ENCODE measurements at places on chromosomes 5 and 9.

DNA sequence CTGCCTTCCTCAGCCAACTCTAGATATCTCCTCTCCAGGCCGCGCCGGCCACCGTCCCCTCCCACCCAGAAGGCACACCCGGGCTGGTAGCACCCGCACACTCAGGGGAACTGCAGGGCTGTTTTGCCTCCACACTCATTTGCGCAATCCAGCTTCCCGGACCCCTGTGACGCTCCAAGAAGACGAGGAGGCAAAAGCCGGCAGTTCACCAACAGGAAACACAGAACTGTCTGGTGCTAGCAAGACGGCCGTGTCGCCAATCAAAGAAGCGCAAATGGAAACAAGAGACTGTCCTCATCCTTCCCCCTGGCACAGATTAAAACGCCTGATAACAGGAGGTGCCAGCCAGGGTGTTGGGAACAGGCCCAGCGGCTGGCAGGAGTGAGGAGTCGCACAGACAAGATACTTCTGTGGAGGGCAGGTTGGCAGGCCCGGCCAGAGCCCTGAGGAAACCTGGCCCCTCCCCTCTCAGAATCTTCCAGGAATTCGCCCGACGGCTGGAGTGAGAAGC lies 7.8 kb downstream of the AGPAT2 start:
- DNase-seq, result no peak

GRCh38 chr9:111148052-111149017 lies 110.1 kb upstream of the LPAR1 start:
- no peak for DNase-seq

- no peak for DNase-seq
Observed at GRCh38 chr9:78927099-78927940, 630.4 kb downstream of the PSAT1 start.

DNA sequence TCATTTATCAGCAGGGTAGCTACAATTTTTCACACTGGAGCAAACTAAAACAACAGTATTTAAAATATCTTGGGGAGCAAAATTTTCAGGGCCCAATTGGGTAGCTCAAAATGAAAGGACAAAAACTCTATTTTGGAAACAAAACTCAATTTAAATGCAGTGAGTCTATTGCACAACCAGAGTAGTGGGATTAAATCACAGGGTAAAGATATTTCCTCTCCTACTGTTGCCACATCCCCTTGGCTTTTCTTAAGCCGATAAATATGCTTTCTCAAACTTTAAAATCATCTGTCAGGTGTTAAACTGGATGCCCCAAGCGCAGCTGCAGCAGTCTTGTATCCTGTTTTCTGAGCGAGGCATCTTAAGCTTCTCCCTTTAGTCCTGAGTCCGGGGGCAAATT lies 1474.3 kb upstream of the CDH9 start:
- no peak for DNase-seq

DNA sequence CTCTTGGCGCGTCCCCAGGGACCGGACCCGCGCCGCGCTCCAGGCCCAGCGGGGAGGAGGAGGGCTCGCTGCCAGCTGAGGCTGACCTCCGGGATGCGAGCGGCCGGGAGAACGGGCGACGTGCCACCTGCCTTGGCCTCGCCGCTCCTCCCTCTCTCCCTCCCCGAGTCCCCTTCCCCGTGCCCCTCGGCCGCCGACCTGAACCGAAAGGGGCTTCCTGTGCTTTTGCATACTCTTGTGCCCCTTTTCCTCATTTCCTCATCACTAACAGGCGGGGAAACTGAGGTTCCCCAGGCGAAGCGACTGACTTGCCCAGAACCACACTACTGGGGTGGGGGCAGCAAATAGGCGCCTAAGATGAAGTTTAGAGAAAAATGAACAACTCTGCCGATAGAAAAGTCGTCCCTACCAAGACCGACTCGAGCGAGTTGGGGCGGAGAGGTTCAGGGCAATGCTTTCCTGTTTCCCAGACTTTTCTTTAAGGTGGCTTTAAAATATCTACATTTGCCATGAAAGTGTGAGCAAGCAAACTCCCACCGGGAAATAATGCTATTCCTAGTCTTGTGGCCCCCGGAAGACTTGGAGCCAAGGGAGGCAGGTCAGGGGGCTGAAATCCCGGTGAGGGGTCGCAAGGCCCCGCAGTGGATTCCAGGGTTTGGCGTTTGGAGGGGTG lies 580 bp upstream of the DUSP1 start:
- peak; percentile 38 for DNase-seq

DNA sequence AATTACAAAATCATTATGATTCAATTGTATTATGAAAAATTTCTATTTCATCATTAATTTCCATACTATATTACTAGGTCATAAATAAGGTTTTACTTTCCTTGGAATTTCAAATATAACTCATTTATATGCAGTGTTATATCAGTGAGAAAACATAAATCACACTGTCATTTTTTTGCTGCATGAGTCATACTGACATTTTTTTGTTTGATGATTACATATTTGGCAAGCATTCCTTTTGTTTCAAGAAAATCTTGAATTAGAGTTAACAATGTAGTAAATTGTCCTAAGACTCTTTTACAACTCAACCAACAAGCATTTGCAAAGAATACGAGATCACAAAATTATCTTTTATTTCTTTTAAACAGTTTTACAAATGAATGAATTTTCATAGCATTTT lies 298.4 kb upstream of the SEMA6A start:
- peak; percentile 41 for DNase-seq

DNA sequence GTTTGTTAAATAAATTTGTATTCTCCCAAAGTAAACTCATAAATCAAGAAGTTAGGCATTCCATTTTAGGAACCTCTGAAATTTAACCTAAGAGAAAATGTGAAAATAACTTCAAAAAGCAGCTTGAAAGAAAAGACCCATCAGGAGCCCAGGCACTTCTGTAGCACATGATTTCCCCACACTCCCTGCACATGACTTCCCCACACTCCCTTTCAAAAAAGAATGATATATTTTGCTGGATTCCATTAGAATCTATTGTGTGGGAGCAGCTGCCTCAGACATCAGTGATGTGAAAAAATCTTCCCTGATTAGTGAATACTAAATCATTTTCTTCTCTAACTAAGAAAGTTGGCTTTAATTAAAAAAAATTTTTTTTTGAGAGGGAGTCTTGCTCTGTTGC lies 83.3 kb downstream of the GLDC start:
- DNase-seq, result no peak

DNA sequence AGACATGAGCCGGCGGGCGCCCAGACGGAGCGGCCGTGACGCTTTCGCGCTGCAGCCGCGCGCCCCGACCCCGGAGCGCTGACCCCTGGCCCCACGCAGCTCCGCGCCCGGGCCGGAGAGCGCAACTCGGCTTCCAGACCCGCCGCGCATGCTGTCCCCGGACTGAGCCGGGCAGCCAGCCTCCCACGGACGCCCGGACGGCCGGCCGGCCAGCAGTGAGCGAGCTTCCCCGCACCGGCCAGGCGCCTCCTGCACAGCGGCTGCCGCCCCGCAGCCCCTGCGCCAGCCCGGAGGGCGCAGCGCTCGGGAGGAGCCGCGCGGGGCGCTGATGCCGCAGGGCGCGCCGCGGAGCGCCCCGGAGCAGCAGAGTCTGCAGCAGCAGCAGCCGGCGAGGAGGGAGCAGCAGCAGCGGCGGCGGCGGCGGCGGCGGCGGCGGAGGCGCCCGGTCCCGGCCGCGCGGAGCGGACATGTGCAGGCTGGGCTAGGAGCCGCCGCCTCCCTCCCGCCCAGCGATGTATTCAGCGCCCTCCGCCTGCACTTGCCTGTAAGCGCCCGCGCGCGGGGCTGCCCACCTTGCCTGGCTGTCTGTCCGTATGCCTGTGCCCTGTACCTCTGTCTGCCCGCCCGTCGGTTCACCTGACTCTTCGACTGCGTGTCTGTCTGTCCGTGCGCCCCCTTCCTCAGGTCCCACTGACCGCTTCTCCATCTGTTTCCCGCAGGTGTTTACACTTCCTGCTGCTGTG lies 412 bp downstream of the FGF18 start:
- no peak for DNase-seq

DNA sequence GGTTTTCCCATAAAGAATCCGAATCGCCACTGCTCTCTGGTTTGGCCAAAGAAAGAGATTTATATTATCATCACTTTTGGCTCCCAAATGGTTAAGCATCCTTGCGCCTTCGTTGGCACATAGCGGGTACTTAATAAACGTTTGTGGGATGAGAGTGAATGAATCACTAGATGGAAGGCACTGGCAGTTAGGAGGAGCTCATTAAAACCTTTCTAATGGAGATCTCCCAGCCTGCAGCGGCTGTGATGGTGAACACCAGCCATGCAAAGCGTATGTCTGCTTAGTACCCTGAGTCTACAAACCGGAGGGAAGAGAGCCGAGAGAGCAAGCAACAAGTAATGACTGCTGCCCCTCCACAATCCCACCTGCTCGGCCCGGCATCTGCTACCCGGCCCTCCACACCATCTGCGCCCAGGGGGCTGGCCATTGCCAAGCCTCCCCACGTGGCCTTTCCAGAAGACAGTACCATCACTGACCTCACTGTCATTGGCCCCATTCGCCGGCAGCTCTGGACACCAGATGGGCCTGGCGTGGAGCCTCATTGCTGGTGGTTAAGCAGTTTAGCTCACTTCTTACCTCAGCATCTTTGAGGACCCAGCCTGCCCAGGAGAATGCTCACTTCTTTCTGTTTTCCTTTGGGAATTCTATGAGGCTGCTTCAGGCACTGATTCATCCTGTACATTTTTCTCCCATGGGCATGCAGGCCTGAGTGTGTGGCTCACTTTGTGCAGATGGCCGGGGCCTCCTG lies 39.3 kb upstream of the ANKRD33B start:
- DNase-seq, result no peak

DNA sequence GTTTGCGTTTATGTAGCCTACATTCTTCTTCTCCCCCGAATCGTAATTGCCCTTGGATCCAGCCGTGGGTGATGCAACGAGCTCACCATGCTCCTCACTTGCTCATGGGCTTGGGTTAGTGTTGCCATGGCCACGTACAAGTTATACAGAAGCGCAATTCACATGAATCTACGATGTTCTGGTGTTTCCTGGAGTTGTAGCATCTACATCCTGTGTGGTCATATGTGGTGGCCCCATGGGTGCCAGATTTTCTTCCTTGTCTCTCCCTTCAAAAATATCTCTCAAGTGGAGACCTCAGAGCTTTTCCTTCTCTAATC lies 115.3 kb downstream of the TLE4 start:
- DNase-seq, result no peak

- no peak for DNase-seq
Observed at GRCh38 chr5:37248421-37248969, 681 bp downstream of the CPLANE1 start.
